Cortex of kidney (tissue), 1 donor: ENCODE measurements at places on chromosomes 16 and 17.

DNA sequence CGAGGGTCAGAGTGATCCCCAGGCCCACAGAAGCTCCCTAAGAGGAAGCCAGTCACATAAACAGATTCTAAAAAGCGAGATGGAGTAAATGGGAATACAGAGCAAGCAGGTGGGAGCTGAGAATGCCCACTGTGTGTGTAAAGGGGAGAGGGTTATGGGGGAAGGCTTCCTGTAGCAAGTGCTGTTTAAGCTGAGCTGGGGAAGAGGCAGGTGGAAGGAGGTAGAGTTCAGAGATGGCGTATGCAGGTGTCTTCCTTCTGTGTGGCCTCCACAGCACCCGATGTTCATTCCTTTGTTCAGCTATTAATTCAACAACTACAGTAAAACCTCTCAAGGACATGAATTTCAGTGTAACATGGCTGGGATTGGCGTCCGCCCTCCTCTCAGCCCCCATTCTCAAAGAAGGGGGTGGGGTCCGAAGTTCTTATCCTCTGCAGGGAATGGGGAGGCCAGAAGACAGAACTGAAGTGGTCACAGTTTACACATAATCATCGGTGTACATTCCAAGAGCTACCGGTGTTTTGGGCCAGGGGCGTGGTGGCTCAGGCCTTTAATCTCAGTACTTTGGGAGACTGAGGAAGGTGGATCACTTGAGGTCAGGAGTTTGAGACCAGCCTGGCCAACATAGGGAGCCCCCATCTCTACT, 1.8 kb downstream of the EEF2K start:
- no peak for DNase-seq

GRCh38 chr16:87850009-87851006, 19.0 kb downstream of the SLC7A5 start:
- DNase-seq = no peak

DNA sequence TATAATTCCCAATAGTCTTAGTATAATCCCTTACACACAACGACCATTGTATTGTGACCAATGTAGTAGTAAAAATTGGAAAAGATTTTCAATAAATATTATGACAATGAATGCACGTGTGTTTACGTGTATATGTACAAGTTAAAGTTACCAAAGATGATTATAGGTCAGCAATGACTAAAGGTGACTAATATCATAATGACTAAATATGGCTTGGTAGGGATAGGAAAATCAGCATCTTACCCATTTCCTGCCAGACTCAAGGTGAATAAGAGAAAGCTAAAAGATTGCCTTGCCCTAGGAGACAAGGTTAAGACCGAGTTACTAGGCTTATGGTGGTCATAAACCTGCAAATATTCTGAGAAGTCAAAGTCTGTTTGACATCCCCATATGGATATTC, 34.4 kb downstream of the CPD start:
- DNase-seq = no peak

DNA sequence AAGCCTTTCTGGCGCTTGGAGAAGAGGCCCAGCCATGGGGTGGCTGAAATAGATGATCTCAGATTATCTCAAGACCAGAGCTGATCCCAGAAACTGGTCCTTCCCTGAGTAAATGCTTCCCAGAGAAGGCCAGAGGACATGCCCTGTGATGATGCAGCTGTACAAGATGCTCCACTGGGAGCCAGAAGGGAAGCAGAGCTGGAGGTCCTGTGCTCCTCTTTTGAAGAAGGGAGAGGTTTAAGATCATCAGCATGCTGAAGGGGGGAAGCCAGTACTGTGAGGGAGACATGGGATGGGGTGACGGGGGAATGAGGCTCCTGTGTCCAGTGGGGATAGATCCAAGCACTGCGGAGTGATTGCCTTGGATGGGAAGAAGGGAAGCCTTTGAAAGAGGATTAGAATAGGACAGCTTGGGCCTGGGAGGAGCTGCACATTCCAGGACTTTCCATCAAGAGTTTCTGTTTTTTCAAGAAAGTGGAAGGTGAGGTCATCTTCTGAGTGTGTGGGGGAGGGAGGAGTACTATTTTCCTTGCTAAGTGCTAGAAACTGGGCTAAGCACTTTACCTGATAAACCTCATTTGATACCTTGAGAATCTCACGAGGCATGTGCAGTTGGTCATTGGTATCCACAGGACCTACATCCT, 16.4 kb upstream of the ALOX15B start:
- DNase-seq = no peak

GRCh38 chr17:61414936-61415251, 15.3 kb downstream of the TBX2 start:
- DNase-seq = no peak

DNA sequence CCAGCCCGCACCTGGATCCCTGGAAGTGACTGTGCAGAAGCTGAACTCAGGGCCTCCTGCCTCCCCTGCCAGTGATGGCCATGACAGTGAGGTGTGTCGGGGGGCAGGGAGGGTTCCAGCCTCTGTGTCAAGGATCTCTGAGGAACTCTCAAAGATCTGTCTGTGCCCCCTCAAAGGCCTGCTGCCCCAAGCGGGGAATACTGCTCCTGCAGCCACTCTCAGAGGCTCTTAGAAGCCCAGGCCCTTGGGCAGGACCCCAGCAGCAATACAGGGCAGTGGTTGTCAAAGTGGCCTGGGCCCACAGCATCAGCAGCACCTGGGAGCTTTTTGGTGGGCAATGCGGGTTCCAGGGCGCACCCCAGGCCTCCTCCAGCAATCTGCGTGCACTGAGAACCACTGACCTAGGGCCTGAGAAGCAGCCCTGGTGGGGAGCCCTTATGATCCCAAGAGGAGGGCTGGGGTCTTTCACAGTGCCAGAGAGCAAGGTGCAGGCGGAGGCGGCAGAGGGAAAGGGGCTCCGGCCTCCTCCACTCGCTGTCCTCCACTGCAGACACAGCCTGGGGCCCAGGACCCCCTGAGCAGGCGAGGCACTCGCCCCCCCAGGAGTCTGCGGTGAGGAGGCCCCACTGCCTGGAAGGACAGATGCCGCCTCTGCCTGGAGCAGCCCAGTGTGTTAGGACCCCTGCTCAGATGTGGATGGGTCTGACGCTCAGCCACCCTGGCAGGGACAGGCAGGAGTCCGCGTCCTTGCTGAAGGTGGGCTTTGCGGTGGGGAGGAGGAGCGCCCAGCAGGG, 42.1 kb downstream of the ENGASE start:
- DNase-seq = no peak

DNA sequence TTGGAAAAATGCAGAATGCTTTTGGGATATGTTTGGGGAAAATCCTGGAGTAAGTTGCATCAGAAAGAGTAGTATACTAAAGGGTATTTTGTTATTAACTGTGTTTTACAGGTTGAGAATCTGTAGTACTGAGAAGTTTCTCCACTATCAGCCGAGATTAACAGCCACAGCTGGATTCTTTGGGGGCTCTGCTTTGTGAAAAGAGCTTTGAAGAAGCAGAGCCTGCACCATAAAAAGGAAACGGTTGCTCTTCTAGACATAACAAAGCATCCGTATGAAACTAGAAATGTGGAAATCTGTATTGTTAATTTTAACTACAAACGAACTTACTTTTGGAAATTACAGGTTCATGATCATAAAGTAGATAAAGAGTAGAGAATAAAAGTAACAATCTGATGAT, 5.3 kb downstream of the NLK start:
- DNase-seq = no peak

GRCh38 chr16:54986409-54986808, 55.7 kb downstream of the IRX5 start:
- DNase-seq = no peak

GRCh38 chr17:59826706-59827453, 65.9 kb downstream of the TUBD1 start:
- no peak for DNase-seq

GRCh38 chr16:69350536-69351133, 951 bp downstream of the TMED6 start:
- DNase-seq = no peak

- no peak for DNase-seq
Measured at GRCh38 chr17:7589204-7589868, 558 bp downstream of the SOX15 start.
